ENCODE measurements at places on chromosomes 16 and 17. TPM values are rescaled to one million over a fixed set of nuclear protein-coding genes. Genes with fewer than 3 reads are reported as not detected.

Gene RNF151
- total RNA-seq: not detected

Gene SLC5A10
- total RNA-seq: not detected

Gene CLEC3A
- not detected for total RNA-seq

Gene SRCIN1
- total RNA-seq: 2.3 TPM

Gene ABCC12
- not detected for total RNA-seq

GRCh38 chr17:19303367-19303776 lies 59.2 kb downstream of the B9D1 start:
- DNase-seq: no peak

DNA sequence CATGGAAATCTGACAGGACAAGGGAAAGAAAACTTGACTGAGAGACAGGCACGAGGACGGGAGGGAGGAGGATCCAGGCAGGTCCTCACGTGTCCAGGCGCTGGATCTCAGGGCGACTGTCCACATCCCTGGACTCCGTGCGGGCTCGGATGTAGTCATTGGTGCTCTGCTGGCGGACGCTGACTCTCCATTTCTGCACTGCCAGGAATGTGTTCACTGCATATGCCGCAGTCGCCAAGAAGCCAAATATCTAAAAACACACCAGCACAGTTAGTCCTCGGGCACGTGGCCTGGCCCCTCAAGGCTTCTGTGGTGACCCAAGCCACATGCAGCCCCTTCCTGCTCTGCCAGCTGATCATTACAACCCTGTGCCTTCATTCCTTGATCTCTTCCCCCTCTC lies 17.5 kb downstream of the CMTM3 start:
- DNase-seq: no peak

DNA sequence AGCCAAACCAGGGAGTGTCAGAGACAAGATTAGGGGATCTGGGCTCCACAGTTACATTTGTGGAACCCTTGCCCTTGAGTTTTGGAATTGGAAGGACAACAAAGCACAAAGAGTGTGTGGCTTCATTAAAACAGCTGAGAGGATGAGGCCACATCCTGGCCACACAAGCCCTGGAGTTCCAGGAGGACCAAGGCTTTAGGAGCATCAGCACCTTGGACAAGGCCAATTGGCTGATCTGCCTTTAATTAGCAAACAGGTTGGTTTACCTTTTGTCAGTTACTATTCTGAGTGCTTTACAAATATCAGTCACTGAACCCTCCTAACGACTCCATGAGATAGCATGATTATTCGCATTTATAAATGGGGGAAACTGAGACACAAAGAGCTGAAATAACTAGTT lies 54.7 kb downstream of the SLC6A2 start:
- no peak for DNase-seq

- DNase-seq: no peak
Observed at GRCh38 chr16:50469744-50470321, 78.4 kb upstream of the NKD1 start.

DNA sequence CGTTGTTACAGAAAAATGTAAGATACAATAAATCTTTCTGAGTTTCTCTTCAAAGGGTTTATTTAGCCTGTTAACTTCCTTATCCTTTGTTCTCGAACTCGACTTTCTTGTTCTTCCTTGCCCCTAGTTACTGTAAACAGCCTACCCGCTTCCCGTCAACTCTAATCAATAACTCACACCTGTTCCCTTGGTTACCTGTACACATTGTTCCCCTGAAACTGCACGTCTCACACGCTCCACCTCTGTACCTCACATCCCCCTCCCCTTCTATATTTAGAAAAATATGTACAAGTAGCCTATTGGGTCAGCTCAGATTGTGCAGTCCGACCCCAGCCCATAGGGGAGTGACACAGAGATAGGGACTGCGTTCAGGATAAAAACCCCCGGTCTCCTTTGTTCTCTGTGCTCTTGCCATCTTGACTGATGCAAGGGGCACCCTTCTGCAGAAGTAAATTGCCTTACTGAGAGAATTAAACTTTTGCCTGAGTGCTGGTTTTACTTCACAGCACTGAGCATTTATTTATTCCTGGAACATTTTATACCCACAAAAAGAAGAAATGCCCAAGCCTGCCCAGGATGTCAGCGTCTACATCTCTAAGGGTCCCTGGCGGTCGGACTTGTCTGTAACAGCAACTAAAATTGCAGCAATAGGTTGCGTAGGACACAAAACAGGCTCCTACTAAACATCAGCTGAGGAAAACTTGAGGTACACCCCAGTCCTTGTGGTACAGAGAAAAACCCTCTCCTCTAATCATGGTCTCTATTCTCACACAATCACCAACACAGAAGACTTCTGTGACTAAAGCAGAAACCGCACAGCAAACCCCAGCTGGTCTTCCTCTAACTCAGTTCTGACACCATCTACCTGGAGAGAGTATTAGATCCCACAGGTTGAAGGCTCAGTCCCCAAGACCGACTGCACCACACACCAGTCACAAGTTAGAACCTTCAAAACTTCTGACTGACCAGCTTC lies 11.3 kb downstream of the WDR45B start:
- DNase-seq: peak; percentile 8
